Germinal center (tissue), 1 donor: ENCODE measurements at places on chromosomes 7 and 10.

- DNase-seq, result no peak
These were observed 90.8 kb downstream of the PRLHR start for GRCh38 chr10:118504467-118505205.

- DNase-seq, result no peak
These were observed 14.1 kb downstream of the HNRNPF start for GRCh38 chr10:43394868-43395267.

- no peak for DNase-seq
These were observed 63.2 kb downstream of the VCL start for GRCh38 chr10:74061104-74061503.

- peak; percentile 63 for DNase-seq
These were observed 4.7 kb upstream of the NOS3 start for GRCh38 chr7:150986099-150986512.
